CD8-positive, alpha-beta memory T cell (primary cell): ENCODE measurements at places on chromosomes 6 and 20.
A peak's percentile ranks its signal among the peaks of the same experiment; 100 is the strongest.

GRCh38 chr6:38262026-38262425, 377.7 kb downstream of the BTBD9 start:
- DNase-seq, result no peak
- H3K36me3 ChIP-seq, result no peaks in the 10 kb centered on the region
- no peak overlapping the region for H3K4me3 ChIP-seq
- no peak overlapping the region for H3K27ac ChIP-seq
- no peaks in the 10 kb centered on the region for H3K27me3 ChIP-seq

- no peak overlapping the region for H3K27ac ChIP-seq
- H3K27me3 ChIP-seq, result no peaks in the 10 kb centered on the region
- no peak for DNase-seq
- H3K4me3 ChIP-seq, result no peak overlapping the region
- H3K4me1 ChIP-seq, result no peaks in the 10 kb centered on the region
Measured at GRCh38 chr6:55886185-55886836, 10.9 kb upstream of the BMP5 start.

- peak within 1 kb of the TSS; percentile 73 for H3K4me3 ChIP-seq
- peaks cover 41% of the 10 kb centered on the region for H3K4me1 ChIP-seq
- no peaks in the 10 kb centered on the region for H3K27me3 ChIP-seq
- H3K27ac ChIP-seq, result peak within 1 kb of the TSS; percentile 49
- peak; percentile 72 for DNase-seq
- no peaks in the 10 kb centered on the region for H3K36me3 ChIP-seq
Measured at GRCh38 chr6:127900935-127901334, at the start of gene THEMIS. TSS of gene THEMIS (minus strand) at chr6:127901058. CDS start at chr6:127900932, 126 bp downstream.

GRCh38 chr20:5085380-5085779, 34.4 kb downstream of the PCNA start:
- H3K4me1 ChIP-seq, result peaks cover 7% of the 10 kb centered on the region
- no peaks in the 10 kb centered on the region for H3K36me3 ChIP-seq
- H3K4me3 ChIP-seq, result no peak overlapping the region
- no peaks in the 10 kb centered on the region for H3K27me3 ChIP-seq
- H3K27ac ChIP-seq, result no peak overlapping the region

DNA sequence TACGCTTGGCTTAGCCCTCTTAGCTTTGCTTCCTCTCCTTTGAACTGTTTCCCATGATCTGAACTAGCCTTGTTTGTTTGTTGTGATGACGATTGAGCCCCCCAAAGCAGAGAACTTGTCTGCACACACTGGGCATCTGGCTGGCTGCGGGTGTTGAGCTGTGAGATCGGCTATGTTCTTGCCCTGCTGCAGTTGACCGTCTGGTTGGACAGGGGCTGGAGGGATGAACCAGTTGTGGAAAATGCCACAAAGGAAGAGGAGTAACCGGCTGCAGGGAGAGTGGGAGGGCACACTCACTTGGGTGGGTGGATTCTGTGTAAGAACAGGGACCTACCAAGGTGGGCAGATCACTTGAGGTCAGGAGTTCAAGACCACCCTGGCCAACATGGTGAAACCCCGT, 12.4 kb upstream of the RSPO4 start:
- DNase-seq, result no peak
- no peak overlapping the region for H3K27ac ChIP-seq
- no peak overlapping the region for H3K4me3 ChIP-seq

DNA sequence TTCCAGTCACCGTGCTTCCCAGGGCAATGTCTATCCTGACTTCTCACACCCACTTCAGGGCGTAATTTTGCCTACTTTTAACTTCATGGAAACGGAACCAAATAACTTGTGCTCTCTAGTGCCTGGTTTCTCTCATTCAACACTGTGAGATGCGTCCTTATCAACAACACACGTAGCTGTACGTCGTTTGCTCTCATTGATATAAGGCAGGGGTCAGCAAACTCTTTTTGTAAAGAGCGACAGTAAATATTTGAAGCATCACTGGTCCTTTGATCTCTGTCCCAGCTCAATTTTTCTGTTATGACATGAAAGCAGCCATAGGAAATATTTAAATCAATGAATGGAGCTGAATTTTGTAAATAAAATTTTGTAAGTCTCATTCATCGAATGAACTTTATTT, 239.3 kb upstream of the KCNG1 start:
- H3K4me3 ChIP-seq, result no peak overlapping the region
- H3K4me1 ChIP-seq, result no peaks in the 10 kb centered on the region
- H3K27me3 ChIP-seq, result no peaks in the 10 kb centered on the region
- no peaks in the 10 kb centered on the region for H3K36me3 ChIP-seq

DNA sequence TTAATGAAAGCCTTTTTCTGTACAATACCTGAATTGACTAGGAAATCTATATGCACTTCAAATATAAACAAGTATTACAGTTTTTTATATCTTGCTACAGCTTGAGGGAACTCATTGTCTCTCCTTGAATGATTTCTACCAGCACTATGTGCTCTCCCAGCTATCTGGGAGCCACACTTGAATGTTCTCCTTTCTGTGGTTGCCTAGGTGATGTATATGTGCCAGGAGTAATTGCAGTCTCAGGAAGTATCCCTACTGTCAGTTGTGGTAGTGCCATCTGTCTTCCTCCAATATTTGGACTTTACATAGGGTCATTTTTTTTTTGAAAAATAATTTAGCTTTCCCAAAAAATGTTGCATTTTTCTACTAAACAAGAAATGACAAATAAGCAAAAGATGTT, 288.0 kb upstream of the PLCB4 start:
- no peak overlapping the region for H3K4me3 ChIP-seq
- H3K27me3 ChIP-seq, result no peaks in the 10 kb centered on the region
- DNase-seq, result no peak
- no peak overlapping the region for H3K27ac ChIP-seq
- no peaks in the 10 kb centered on the region for H3K36me3 ChIP-seq
- H3K4me1 ChIP-seq, result no peaks in the 10 kb centered on the region

- no peak overlapping the region for H3K4me3 ChIP-seq
- H3K27me3 ChIP-seq, result no peaks in the 10 kb centered on the region
- DNase-seq, result no peak
- H3K36me3 ChIP-seq, result no peaks in the 10 kb centered on the region
- no peak overlapping the region for H3K27ac ChIP-seq
Measured at GRCh38 chr6:130778946-130779657, 48.1 kb upstream of the SMLR1 start.

DNA sequence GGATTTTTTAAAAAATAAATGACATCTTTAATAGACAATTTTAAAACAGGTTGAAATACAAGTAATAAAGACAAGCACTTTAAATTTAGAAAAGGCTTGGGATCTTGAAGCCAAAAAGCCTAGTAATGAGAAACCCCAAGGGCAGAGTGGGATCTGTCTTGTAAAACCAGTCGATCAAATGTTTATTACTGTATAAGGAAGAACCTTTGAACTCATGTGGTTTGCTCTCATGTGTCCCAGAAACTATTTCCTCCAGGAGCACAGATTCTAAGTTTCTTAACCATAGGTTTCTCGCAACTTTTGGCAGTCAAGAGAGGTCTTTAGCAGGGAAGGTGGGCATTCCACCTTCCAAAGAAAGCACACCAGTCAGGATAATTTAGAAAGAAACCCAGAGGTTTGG, 541.7 kb upstream of the BTBD3 start:
- no peaks in the 10 kb centered on the region for H3K4me1 ChIP-seq
- no peak overlapping the region for H3K4me3 ChIP-seq
- no peaks in the 10 kb centered on the region for H3K27me3 ChIP-seq

GRCh38 chr6:45791211-45792168, 224.2 kb downstream of the CLIC5 start:
- no peaks in the 10 kb centered on the region for H3K36me3 ChIP-seq
- no peaks in the 10 kb centered on the region for H3K27me3 ChIP-seq
- no peak overlapping the region for H3K27ac ChIP-seq
- no peak for DNase-seq

DNA sequence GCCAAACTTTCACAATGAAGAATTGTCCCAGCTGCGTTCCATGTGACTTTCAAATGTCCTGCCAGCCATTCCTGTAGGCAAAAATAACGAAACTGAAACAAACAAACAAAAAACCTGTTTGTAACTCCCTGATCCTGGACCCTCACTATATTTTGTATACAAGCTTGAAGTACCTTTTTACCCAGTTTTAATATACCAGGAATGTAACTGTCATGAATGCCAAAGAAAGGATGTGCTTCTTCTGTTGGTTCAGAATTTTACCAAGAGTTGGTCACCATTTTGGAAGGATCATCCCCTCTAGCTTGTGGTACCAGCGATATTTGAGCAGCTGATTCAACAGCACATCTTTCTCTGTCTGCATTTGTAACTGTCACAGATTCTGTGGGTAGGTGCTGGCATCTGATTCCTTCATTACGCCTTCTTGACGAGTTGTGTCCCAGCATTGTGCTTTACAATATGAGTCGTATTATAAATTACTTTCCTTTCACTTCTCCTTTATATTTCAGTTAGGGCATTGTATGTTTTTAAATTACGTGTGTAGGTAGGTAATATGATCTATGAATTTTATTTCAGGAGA, 93.9 kb downstream of the DLGAP4 start:
- no peak overlapping the region for H3K27ac ChIP-seq
- DNase-seq, result no peak
- no peak overlapping the region for H3K4me3 ChIP-seq
- H3K4me1 ChIP-seq, result no peaks in the 10 kb centered on the region

GRCh38 chr6:6407071-6407741, 86.7 kb upstream of the F13A1 start:
- no peak overlapping the region for H3K4me3 ChIP-seq
- no peak for DNase-seq
- H3K27me3 ChIP-seq, result no peaks in the 10 kb centered on the region
- H3K36me3 ChIP-seq, result no peaks in the 10 kb centered on the region
- no peaks in the 10 kb centered on the region for H3K4me1 ChIP-seq
